DMS153 (cell line): ENCODE measurements at places on chromosomes 7 and 10.

DNA sequence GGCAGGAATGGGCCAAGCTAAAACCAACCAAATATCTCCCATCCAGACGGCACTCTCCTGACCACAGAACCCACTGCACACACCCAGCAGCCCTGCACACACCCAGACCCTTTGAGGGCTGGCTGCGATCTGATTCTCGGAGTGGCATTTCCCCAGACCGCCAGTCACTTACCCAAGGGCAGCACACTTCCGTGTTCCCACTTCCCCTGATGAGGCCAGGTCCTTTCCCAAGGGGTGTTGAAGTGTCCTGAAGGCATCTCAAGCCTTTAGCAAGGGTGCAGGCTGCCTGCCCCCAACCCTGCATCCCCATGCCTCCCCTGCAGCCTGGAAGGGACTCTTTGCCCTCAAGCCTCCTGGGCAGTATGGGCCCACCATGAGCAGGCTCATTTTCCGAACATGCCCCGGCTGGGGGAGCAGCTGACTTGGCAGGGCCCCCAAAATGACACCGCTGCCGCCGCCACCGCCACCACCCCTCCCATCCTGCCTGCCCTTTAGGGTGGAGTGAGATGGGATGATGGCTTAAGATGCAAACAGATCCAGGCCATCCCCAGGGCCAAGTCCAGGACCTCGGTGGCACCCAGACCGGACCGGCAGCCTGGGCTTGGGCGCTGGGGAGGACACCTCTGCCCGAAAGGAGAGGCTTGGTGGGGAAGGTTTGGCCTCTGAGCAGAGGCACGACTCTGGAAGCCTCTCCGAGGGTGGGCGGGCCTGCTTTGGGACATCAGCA lies 159.8 kb downstream of the NRF1 start:
- DNase-seq, result no peak

DNA sequence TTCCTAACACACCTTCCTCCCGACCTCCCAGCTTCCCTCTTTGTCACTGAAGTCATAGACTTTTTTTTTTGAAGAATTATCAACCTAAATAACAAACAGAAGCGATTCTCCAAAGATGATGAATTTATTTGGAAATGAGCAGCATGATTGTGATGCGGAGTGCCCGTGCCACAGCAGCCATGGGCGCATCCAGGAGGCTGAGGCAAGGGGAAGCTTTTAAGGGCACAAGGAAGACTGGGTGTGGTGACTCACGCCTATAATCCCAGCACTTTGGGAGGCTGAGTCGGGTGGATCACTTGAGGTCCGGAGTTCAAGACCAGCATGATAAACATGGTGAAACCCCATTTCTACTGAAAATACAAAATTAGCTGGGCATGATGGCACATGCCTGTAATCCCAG lies 16.2 kb upstream of the GIMAP8 start:
- no peak for DNase-seq

- no peak for DNase-seq
Observed at GRCh38 chr7:10860516-10860915, 113.2 kb upstream of the PHF14 start.

DNA sequence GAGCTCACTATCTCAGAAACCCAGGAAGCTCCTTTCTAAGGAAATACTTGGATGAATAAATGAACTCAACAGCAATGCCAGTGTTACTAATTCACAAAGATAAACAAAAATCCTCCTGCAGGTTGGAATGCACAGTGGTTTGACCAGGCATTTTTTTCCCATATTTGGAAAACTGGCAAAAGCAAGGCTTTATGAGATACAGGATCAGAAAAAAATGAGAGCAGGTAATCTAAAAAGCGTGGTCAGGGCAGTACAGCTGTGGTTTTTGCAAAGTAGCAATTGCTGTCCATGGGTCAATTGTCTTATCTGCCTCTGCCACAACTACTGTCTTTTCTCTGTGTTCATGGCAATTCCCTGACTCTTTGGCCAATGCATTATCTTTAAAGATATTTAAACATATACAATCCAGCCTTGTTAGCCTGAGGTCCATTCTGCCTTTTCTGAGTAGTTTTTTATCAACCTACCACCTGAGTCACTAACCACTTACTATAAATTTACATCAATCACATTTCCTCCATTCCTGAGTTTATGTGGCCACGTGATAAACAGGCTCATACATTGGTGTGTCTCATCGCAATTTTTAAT lies 564.5 kb upstream of the IGFBP3 start:
- no peak for DNase-seq

DNA sequence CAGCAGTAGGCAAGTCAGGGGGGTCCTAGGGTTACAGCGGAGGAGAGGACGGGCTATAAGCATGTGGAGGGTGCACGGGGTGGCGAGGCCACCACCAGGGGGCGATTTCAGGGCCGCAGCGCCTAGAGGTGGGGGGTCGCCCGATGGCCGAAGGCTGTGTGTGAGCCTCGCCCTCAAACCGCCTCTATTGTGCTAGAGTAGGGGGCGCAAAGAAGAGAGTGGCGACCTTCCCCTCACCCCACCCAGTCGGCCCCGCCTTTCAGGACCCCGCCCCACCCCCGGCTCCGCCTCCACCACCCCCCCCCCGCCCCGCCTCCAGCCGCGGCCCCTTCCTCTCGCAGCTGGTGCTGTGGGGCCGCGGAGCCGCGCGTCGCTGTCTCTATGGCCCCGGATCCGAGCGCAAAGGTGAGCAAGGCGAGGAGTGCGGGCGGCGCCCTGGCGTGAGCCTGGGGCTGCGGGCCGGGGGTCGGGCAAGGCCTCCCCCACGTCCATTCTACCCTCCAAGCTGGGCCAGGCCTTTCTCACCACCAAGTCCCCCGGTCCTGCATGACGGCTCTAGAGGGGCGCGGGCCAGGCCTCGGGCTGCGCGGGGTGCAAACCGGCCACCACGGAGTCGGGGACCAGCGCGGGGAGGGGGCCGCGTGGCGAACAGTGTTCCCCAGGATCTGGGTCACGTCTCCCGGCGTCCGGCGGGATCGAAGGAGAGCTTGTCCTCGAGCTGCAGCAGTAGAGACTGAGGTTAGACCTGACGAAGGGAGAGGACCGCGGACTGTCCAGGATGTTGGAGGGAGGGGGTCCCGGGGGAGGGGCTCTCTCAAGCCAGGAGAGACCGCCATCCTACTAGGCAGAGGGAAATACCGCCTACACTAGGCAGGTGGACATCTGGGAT lies at the start of gene SEMA4G:
Gene SEMA4G (plus strand): TSS at position 318 of the 889 bp plus-strand sequence. CDS start 3,409 bp downstream, outside the sequence.
- no peak for DNase-seq

DNA sequence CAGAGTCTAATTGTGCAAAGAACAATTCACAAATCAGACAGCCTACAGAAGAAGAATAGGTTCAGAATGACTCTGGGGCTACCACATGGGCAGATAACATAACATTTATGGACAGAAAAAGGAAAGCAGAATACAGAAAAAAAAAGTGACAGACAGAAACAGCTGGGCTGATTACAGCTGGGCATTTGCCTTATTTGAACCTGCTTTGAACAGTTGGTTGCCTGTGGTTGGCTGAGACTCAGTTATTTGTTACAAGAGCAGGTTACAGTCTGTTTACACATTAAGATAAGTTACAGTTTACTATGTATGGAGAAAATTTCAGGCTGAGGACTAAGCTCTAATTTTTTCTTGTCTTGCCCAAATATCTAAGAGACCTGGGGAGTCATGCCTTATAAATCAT lies 327.2 kb downstream of the GALNT17 start:
- no peak for DNase-seq

- DNase-seq, result no peak
Observed at GRCh38 chr7:47266799-47267198, 315.1 kb downstream of the TNS3 start.

- no peak for DNase-seq
Observed at GRCh38 chr10:71643904-71644303, 75.7 kb downstream of the C10orf105 start.

DNA sequence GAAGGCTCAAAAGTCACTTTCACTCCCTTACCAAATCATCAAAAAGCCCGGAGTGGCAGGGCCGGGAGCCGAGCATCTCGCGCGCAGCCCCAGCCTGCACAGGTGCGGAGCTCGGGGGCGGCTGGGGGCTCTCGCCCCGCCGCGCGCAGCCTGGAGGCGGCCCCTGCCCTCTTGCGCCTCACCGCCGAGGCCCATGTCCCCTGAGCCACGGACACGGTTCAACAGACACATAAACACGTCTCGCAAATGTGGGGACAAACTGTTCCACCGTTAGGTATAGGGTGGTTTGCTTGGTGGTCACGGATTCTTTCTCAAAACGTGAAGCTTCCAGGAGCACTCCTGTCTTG lies 700 bp downstream of the GSAP start:
- no peak for DNase-seq

GRCh38 chr7:41942468-41943093 lies 239.7 kb upstream of the INHBA start:
- DNase-seq, result no peak

- DNase-seq, result no peak
Observed at GRCh38 chr10:100448951-100449350, 13.9 kb upstream of the WNT8B start.

GRCh38 chr10:133379152-133379800 lies at the start of gene PAOX:
TSS of gene PAOX (plus strand) at chr10:133379262. CDS start at chr10:133379317, 55 bp downstream.
- DNase-seq, result no peak

- DNase-seq, result no peak
Observed at GRCh38 chr7:111903016-111903415, 303.2 kb downstream of the DOCK4 start.

DNA sequence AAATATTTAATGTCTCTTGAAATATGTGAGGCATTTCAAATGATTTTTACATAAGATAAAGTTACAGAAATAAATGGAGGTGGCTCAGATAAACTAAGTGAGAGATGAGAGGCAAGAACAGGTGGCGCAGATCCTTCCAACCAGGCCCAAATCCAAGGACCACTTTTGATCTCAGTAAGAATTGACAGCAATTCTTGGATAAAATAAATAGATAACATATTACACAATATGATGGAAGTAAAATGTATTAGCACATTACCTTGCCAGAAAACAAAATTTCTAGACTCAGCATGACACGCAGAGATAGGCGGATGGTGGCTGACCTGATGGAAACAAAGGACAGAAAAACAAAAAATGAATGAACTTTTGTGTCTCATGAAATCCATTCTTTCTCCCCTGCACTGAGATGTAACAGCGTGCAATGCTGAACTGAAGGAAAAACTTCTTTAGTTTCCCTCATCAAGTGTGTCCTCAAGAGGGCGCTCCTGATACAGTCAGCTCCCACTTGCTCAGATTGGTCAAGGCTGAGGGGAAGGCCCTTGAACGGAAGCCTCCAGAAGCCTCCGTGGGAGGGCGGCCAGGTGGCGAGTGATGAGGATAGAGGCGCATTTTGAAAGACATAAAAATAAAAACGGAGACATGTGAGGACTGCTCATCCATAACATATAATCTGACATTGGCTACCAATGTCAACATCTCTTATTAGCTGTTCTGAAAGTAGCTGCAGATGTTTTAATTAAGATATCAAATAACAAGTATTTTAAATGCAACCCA lies 62.8 kb upstream of the GSDME start:
- peak; percentile 85 for DNase-seq

- no peak for DNase-seq
Observed at GRCh38 chr7:113279256-113279655, 160.9 kb upstream of the SMIM30 start.

DNA sequence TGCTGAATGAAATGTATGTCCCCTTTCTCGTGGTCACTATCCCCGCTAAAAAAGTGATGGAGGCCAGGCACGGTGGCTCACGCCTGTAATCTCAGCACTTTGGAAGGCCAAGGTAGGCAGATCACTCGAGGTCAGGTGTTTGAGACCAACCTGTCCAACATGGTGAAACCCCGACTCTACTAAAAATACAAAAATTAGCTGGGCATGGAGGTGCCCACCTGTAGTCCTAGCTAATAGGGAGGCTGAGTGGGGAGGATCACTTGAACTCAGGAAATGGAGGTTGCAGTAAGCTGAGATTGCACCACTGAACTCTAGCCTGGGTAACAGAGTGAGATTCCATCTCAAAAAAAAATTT lies 91.4 kb upstream of the MKLN1 start:
- DNase-seq, result no peak

DNA sequence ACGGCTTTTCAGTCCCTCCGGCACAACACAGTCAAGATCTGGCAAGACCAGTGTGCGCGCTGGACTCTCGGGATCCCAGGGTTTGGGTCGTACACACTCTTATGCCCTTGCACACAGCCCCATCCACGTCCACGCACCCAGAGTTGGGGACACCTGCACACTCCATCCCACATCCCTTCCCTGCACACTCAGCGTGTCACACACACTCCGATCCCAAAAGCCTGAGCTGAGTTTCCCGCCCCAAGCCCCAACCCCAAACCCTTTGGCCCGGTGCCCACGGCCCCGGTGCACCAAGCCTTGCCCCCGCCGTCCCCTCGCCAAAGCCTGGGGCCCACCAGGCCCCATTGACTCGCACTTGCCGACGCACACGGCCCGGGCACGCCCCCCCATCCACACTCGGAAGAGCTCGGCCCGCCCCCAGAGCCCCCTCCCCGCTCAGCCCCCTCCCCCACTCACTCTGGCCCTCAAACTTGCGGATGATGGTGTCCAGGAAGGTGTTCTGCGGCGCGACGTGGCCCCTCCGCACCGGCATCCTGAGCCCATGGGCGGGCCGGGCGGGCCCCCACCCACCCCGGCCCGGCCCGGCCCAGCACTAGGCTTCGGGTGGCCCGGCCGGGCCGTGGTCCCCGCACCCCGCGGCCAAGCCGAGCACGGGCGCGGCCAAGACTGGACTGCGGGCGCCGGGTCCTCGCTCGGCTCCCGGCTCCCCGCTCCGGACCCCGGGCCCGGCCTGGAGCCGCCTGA lies 567 bp downstream of the KCNH2 start:
- DNase-seq, result no peak

- no peak for DNase-seq
Observed at GRCh38 chr10:60170250-60170649, 219.4 kb downstream of the ANK3 start.

GRCh38 chr10:121781101-121781500 lies 146.7 kb downstream of the ATE1 start:
- no peak for DNase-seq

DNA sequence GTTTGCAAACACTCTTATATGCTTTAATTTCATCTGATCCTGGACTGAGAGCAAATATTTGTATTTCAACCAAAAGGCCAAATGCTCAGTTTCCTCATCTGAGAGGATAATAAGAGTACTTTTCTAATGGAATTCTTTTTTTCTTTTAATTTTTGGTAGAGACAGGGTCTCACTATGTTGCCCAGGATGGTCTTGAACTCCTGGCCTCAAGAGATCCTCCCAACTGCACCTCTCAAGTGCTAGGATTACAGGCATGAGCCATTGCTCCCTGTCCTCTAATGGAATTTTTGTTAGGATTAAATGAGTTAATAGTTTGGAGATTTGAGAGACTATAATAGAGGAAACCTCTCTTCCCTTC lies 68.4 kb upstream of the KMT2E start:
- DNase-seq, result no peak

GRCh38 chr10:86815035-86815617 lies 58.7 kb downstream of the BMPR1A start:
- no peak for DNase-seq

DNA sequence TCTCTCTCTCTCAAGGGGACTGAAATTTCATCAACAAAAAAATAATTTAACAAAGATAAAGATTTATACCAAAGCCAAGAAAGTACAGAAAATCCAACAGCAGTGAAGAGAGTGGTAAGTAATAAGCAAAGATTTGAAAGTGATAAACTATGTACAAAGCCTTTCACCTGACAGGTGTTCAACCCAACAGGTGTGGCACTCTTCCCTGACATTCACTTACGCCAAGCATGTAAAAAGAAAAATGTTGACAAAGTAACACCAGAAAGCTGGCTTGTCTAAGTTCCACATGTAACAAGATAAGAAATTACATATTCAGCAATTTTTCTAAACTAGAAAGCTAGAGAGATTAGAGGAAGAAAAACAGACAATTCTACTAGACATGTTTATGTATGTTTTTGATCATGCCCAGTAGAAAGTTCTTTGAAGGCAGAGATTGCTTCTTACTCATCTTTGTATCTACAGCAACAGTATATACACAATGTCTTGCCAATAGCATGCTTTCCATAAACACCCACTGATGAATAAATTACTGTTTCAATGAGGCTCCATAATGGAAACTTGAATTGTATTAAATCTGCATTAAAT lies 468.5 kb downstream of the PARD3 start:
- no peak for DNase-seq
